ENCODE measurements at places on chromosomes 4 and X. TPM values are rescaled to one million over a fixed set of nuclear protein-coding genes. Genes with fewer than 3 reads are reported as not detected.

The LIMCH1 gene
- not detected for total RNA-seq

The MAGEA2 gene
- not detected for total RNA-seq

The IL2 gene
- total RNA-seq = not detected

The BCOR gene
- total RNA-seq = 58.0 TPM

The FRYL gene
- 80.8 TPM for total RNA-seq

The PRDX4 gene
- 31.7 TPM for total RNA-seq

The LNX1 gene
- total RNA-seq = not detected

The SMR3B gene
- total RNA-seq = not detected

The TENM3 gene
- total RNA-seq = not detected

The NSG1 gene
- total RNA-seq = 9.8 TPM

The TCEAL6 gene
- not detected for total RNA-seq

The CYSLTR1 gene
- total RNA-seq = 1.3 TPM

The ATOH1 gene
- not detected for total RNA-seq

The PDGFRA gene
- total RNA-seq = not detected

The CLCN4 gene
- 0.16 TPM for total RNA-seq

The PCDH7 gene
- total RNA-seq = not detected

The PABPC5 gene
- not detected for total RNA-seq

The RASL11B gene
- total RNA-seq = 0.15 TPM

The ATP1B4 gene
- not detected for total RNA-seq

The FAM184B gene
- total RNA-seq = 0.02 TPM

The SOWAHB gene
- not detected for total RNA-seq
